Activated CD4-positive, alpha-beta T cell treated with anti-CD3 and anti-CD28 coated beads, Interleukin-2, amount 50 U/mL, for 4 hours (primary cell): ENCODE measurements at places on chromosomes 16 and 17.

DNA sequence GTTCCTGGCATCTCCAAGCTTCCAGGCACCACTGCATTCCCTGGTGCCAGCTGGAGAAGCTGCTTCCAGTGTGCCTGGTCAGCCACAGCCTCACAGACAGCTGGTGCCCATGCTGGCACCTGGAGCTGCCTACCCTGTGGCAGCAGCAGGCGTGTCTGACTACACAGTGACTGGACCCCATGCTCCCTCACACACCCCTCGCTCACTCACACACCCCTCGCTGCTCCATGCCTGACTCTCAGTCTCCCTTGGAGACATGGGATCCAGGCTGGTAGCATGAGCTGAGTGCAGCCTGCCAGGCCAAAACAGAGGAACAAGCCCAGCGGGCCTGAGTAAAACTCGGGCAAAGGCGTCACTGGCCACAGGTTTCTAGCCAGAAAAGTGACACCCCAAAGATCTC, 59.1 kb upstream of the SMIM36 start:
- no peak for DNase-seq

DNA sequence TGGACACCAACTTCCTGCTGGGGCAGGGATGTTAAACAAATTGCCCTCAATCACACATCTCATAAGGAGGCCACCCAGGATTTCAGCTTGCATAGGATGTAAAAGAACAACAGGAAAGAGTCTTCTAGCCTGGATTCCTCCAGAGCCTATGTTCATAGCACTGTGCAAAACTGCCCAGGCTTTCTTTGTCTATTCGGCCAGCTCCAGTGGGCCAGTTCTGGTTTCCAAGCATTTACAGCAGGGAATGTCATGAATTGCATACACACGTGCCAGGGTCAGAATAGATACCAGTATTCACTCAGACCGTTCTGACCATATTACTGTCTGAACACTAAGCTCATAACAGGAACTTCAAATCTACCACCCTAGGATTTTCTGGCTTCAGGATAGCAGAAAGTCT, 273.2 kb downstream of the CDH8 start:
- no peak for DNase-seq

DNA sequence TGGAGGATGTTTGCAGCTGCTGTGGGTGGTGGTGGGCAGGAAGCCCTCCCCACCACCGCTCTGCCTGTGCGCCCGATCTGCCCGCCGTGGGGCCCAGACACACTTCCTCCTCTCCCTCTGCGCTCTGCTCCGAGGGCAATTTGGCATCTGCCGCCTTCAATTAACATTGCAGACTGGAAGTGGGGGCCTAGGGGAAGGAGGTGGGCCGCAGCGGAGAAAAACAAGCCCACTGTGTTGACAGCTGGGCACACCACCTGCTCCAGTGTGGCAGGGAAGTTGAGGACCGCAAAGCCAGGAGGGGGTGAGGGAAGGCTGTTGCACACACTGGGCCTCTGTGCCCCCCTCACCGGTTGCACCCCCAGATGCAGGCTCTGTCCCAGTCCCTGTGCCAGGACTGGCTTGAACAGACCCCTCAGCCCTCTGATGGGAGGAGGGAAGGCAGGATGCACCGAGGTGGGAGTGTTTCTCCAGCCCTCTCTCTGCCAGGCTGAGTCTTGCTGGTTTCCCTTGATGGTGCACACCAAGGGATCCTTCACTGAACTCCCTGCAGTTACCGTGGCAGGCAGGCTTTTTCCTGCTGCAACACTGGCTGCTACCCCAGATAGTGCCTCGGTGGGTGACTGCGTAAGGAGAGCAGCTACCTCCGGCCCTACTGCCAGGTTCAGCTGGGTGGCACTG, 72.8 kb upstream of the MED9 start:
- DNase-seq = peak; percentile 32

- DNase-seq = no peak
These were observed 48.9 kb downstream of the FBXL20 start for GRCh38 chr17:39352511-39352910.

- no peak for DNase-seq
These were observed 1.9 kb upstream of the STH start for GRCh38 chr17:45997166-45997565.

DNA sequence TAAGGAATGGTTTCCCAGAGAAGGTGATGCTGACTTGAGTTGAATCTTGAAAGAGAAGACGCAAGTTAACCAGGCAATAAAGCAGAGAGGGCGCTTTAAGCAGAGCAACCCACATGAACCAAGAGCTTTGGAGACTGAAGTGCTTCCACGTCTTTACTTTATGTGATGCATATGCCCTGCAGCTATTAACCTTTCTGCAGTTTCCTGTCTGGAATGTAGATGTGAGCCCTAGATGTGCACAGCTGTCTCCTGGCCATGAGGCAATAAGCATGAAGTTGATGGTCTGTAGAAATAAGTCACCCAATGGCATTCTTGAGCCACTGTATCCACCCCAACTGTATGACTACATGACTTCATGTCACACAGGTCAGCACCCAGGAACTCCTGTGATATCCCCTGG, 5.7 kb upstream of the CHST4 start:
- DNase-seq = no peak

GRCh38 chr17:64572682-64573154, 65.9 kb downstream of the CEP95 start:
- no peak for DNase-seq

DNA sequence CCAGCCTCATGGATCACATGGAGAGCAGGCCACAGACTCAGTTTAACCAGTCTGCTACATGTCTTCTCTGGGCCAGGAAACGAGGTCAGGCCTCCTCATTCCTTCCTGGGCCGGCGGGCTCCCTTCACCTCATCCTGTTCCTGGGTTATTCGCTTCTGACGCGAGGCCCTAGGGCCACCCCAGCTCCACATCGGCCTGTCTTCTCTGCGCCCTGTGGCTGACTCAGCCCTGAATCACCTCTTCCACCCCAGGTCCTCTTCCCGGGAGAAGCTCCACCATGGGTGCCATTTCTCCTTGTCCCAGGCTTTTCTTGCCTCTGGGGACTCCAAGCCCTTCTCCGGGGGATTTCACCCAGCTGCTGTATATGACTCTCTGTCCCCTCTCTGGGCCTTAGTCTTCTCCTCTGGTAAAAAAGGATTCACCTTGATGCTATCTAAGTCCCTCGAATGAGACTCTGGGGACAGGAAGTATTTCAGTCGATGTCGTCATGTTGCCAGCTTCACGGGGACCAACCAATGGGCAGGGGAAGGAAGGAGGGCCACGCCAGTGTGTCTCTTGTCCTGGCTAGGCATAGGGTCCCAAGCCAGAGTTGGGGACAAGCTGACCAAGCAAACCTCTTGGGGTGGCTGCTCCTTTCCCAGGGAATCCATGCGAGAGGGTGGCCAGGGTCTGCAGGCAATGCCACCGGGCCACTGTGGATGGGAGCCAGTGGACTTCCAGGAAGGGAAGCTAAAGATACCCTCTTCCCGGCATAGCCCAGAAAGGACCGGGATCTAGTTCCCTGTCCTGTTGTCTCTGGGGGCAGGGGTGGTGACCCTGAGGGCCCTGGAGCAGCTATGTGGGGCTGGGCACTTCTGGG, 58.7 kb downstream of the SOCS3 start:
- DNase-seq = no peak

GRCh38 chr17:55056526-55056925, 88.0 kb downstream of the STXBP4 start:
- DNase-seq = no peak

GRCh38 chr16:84932681-84933080, 78.7 kb downstream of the ZDHHC7 start:
- no peak for DNase-seq

GRCh38 chr16:87358696-87359095, 24.9 kb downstream of the FBXO31 start:
- no peak for DNase-seq

- DNase-seq = no peak
These were observed 163.8 kb downstream of the TOX3 start for GRCh38 chr16:52383119-52383518.

- DNase-seq = no peak
These were observed 21.7 kb downstream of the ATP2A1 start for GRCh38 chr16:28899882-28900590.

- DNase-seq = no peak
These were observed 3.0 kb downstream of the ALKBH5 start for GRCh38 chr17:18186627-18186982.

- no peak for DNase-seq
These were observed 18.1 kb downstream of the SOST start for GRCh38 chr17:43740541-43740940.

DNA sequence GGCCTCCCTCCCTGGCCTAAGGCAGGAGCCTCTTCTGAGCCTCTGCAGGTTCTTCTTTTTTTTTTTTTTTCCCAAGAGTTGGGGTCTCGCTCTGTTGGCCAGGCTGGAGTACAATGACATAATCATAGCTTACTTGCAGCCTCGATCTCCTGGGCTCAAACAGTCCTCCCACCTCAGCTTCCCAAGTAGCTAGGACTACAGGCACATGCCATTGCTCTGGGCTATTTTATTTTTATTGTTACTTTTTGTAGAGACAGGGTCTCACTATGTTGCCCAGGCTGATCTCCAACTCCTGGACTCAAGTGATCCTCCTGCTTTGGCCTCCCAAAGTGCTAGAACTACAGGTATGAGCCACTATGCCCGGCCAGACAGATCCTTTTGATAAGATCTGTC, 32.6 kb downstream of the SBK1 start:
- no peak for DNase-seq

GRCh38 chr17:66964930-66965800, 658 bp downstream of the CACNG4 start:
- DNase-seq = no peak

DNA sequence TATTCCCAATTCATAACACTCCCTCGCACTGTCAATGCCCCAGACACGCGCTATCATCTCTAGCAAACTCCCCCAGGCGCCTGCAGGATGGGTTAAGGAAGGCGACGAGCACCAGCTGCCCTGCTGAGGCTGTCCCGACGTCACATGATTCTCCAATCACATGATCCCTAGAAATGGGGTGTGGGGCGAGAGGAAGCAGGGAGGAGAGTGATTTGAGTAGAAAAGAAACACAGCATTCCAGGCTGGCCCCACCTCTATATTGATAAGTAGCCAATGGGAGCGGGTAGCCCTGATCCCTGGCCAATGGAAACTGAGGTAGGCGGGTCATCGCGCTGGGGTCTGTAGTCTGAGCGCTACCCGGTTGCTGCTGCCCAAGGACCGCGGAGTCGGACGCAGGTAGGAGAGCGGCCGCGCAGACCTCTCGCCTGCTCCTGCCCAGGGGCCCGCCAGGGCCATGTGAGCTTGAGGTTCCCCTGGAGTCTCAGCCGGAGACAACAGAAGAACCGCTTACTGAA, at the start of gene GRN:
Gene GRN (plus strand): TSS at position 364 of the 515 bp plus-strand sequence. CDS start 3,863 bp downstream, outside the sequence.
- DNase-seq = peak; percentile 76

- no peak for DNase-seq
These were observed 70.7 kb downstream of the WSCD1 start for GRCh38 chr17:6140728-6141330.

- DNase-seq = no peak
These were observed 61.3 kb downstream of the C16orf95 start for GRCh38 chr16:87255866-87256265.

- DNase-seq = no peak
These were observed 8.4 kb downstream of the FOXK2 start for GRCh38 chr17:82527898-82528297.

DNA sequence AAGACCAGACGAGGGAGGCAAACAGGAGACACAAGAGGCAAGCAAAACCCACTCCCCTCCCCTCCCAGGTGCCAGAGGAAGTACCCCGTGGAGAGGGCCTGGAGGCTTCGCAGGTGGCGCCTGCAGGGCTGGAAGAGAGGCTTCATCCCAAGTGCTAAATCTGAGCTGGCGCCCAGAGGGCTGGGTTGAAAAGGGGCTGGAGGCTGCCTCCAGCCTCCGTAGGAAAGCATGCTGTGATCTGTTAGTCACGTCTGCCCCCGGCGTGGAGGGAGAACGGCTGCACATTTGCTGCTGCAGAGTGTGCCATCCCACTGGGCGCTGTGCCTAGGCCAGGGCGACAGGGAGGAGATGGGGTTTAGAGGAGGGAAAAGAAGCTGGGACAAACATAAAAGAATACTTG, 16.9 kb downstream of the RPH3AL start:
- DNase-seq = no peak

DNA sequence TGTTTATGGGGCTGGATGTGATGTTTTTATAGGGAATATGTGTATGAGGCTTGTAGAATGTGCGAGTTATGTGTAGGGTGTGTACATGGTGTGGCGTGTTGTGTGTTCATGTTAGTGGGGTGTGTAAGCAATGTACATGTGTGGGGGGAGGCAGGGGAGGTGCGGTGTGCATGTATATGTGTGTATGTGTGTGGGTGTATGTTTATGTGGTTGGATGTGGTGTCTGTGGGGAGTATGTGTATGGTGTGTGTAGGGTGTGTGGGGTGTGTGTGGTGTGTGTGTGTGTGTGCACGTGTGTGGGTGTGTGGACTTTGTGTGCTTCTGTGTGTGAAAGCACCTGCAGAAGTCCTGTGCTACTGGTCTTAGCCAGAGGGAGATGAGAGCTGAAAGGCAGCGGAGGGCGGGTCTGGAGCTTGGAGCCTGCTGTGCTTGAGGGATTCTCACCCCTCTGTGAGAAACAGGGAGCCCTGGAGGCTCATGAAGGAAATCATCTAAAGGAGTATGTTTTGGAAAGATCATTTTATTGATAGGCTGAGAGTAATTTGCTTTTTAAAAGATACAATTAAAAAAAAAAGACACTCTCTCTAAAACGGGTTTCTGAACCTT, 222.7 kb downstream of the HS3ST4 start:
- DNase-seq = no peak

- no peak for DNase-seq
These were observed 7.6 kb upstream of the PHKG2 start for GRCh38 chr16:30740364-30741251.

DNA sequence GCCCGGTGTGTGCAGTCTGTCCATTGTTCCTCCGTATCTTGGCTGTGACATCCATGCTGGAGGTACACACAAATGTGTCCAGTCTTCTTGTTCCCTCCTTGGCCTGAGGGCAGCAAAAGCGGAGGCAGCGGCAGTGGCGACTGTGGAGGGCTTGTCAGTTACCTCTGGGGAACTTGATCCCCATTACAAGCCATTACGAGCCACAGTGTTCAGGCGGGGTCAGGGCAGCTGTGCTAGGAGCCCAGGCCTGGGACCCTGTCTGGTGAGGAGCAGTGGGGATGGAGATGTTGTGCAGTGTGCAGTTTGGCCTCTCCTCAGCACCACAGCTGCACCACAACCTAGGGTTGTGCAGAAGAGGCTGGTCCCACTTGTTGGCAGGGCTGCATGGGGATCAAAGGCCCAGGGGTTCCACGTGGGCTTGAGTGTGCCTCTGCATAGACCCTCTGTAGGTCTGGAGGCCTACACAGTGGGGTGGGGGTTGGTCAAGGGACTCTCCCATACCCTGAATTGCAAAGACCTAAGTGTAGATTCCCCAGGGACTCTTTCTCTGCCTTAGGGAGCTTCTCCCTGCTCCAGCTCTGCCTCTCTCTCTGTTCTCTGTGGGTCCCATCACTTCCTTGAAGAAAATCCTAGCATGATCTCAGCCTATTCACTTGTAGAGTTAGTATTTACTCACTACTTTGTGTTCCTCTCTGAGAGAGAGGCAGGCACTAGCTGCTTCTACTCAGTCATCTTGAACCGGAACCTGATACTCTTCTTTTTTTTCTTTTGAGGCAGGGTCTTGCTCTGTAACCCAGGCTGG, 58.8 kb downstream of the SLFN11 start:
- no peak for DNase-seq
